ENCODE measurements at places on chromosomes 7 and 10.
A peak's percentile ranks its signal among the peaks of the same experiment; 100 is the strongest.

DNA sequence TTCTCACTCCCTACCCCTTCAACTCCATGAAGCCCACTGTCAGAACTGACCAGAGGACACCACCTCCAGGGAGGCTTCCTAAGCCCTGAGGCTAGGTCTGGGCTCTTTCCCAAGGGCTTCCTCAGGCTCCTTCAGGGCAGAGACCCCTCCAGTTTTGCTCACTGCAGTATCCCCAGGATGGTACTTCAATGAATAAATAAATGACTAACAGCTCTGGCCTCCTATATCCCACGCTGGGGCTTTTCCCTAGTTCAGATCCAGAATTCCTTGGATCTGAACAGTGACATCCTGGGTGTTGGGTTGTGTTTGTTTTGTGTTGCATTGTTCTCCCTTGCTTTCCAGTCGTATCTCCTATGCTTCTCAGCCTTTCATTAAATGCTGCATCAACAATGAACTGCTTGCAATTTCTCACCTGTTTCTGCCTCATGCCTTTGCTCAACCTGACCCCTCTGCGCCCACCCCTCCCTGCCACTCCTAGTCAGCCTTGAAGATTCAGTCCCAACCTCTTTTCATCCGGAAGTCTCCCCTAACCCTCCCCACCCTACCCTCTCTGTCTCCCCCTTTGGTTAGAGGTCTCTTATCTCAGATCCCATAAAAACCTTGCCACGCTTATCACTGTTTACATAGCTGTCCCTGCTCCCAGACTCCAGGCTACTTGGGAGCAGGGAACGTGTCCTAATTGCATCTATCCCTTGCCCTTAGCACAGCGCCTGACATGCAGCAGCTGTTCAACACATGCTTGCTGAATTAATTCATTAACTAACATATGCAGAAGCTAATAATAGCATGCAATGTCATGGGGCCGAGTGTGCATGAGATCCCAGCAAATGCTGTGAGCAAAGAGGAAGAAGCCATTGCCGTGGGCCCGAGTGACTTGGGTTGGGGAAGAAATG is 41.7 kb downstream of the PPP1R3C start:
- no peak for DNase-seq

GRCh38 chr7:95059842-95060313 is 152.5 kb downstream of the PPP1R9A start:
- no peak for DNase-seq

DNA sequence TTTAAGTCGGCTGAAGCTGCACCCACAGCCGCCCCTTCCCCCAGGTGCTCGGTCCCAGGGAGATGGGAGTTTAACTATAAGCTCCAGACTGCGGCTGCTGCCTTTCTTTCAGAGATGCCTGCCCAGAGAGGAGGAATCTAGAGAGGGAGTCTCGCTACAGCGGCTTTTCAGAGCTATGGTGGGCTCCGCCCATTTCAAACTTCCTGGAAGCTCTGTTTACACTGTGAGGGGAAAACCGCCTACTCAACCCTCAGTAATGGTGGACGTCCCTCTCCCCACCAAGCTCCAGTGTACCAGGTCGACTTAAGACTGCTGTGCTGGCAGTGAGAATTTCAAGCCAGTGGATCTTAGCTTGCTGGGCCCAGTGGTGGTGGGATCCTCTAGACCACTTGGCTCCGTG is 135.4 kb downstream of the CXCL12 start:
- DNase-seq: no peak

DNA sequence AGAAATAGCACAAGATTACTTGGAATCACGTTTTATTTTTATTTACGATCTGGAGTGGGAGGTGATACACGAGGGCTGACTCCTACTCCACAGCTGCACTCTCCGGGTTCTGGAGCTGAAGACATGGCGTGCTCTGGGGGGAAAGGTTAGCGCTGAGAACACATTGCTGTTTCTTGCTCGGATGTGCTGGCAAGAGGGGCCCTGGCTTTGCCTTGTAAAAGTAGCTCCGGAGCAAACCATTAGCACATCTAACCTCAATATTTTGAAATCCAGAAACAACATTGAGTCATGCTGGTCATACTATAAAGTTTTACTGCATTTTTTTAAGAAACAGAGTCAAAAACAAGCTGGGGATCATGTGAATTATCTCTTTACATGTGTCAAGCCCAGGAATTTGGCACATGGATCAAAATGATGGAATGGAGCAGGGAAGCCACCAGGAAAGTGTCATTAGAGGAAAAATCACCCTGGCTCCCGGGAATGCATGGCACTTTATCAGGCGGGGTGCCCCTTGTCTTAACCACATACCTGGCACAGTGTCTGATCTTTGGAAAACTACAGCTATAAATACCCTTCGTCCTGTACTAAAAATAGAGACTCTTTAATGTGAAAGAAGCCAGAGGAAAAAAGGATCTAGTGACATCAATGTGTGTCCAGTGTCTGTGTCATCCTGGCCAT is 31.6 kb upstream of the LYZL1 start:
- no peak for DNase-seq

DNA sequence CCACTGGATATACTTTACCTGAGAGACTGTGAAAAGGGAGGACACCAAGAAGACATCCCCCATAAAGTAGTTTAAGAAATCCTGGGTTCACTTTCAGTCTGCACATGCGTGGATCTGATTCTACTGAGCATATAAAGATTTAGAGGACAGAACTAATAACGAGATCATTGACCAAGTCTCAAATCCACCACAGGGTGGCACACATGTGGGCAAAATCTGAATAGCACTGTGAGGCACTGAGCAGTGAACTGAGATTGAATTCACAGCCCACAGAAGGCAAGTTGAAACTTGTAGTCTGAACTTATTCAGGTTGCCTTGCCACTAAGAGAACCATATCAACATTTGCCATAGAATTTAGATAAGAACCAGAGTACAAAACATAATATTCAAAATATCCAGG is 818.6 kb downstream of the GRID1 start:
- DNase-seq: no peak

DNA sequence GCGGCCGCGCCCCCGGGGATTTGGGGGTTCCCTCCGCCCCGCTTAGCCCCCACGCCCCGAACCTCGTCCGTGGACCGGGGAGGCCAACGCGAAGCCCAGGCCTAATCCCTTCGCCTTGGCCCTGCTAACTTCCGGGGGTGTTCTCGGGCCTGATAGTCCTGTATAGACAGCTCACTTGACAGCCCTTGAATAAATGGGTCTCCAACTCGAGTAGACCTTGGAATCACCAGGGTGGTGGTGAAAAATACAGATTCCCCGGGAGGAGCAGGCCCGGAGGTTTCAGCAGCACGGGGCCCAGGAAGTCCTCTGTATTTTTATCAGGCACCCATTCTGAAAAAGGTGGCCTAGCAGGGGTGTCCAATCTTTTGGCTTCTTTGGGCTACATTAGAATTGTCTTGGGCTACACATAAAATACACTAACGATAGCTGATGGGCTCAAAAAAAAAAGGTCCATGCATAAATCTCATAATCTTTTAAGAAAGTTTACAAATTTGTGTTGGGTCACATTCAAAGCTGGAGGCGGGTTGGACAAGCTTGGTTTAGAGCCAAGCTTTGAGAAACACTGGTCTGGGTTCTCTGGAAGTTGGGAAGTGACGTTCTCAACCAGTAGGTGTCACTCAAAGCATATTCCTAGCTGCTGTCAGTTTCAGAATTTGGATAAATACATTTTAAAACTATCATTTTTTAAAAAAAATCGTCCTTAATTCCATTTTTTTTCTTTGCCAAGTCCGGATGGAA is 221.7 kb downstream of the PHTF2 start:
- no peak for DNase-seq

DNA sequence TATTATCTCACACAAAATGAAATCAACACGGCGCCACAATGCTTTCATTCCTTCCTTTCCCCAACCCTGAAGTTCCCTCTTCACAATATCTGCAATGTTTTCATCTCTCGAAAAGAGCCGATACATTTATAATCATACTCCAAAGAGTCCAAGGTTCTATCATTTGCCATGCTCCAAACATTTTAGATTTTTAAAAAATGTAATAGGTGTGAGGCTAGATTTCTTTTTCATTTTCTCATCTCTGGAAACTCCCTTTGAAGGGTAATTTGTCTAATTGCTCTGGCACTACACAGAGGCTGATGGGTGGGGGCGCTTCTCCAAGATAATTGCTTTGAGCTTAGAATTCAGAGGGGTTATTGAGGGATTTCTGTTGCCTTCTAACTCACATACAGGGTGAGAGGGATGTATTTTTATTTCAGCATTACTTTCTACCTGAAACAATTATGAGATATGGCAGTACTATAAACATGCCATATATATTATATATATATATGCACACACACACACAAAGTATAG is 4.9 kb downstream of the DLX5 start:
- DNase-seq: no peak

DNA sequence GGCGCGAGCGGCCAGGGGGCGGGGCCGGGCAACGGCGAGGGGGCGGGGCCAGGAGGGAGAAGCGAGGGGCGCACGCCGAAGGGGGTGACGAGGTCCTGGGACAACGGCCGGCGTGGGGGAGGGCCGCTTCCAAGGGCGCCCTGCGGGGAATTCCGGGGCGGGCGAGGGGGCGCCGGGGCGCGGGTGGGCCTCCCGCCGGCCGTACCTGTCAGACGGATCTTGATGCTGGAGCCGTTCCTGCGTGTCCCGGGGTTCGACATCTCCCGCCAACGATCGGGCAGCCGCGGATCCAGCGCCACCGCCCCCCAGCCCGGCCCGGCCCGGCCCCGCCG is 421 bp downstream of the SMURF1 start:
- DNase-seq: no peak

GRCh38 chr10:29865700-29866355 is 193.6 kb downstream of the JCAD start:
- DNase-seq: no peak

DNA sequence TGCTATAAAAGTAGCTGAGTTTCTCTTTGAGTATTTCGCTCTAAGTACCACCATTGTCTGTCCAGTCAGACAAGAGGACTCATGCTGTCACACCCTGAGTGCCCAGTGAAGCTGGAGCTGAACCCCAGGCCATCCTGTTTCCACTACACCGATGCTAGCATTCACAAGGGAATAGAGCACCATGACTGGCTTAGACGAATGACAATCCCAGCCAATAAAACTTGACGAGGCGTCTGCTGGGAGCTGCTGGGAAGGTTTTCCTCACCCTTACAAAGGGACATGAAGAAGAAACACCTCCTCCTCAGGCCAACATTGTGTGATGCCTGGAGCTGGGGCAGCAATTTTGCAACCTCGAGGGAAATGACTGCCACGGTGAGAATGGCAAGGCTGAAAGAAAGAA is 17.5 kb upstream of the SLIT1 start:
- no peak for DNase-seq

DNA sequence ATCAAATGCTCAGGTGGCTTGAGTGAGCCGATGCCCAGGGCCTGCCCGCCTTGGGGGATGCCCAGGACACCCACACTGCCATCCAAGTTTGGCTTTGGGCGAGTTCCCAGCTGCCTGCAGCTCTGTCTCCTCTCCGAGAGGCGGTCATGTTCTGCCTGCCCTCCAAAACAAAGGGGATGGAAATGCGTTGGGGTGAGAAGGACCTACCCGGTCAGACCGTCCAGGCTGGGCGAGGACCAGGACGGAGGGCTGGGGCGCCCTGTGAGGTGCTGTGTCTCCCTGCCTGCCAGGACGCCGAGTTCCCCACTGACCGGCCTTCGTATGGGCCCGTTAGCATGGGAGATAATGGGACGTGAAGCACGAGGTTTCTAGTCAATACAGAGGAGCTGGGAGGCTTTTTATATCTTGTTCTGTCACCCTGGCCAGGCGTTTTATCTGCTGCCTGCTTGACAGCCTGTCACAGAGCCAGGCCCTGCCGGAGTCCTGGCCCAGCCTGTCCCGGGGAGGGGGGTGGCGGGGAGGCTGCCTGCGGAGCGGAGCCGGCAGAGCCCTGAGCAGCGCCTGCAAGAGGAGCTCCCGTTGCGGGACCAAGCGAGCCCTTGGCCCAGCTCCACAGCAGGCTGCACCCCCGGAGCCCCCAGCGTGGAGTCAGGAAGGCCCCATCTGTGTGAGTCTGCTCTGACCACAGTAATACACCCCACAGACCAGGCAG is 22.0 kb upstream of the ELFN1 start:
- DNase-seq: no peak

GRCh38 chr10:62594093-62594520 is 210.4 kb upstream of the ADO start:
- no peak for DNase-seq

DNA sequence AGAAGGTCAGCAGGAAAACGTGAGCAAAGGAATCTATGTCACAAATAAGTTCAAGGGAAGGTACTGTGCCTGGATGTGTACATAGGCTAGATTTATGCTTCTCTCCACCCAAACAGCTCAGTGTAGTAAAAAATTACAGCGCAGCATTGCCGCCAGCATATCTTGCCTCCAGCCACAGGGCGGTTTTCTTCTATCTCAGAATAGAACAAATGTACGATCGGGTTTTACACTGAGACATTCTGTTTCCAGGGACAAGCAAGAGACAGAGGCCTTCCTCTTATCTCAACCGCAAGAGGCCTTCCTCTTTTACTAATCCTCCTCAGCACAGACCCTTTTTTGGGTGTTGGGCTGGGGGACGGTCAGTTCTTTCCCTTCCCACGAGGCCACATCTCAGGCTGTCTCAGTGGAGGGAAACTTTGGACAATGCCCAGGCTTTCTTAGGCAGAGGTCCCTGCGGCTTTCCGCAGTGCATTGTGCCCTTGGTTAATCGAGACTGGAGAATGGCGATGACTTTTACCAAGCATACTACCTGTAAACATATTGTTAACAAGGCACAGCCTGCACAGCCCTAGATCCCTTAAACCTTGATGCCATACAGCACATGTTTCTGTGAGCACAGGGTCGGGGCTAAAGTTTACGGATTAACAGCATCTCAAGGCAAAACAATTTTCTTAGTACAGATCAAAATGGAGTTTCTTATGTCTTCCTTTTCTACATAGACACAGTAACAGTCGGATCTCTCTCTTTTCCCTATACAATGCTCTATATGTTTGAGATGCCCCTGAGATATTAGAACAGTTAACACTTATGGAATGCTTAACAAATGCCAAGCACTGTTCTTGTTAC is 11.6 kb upstream of the ABHD11 start:
- DNase-seq: no peak

- no peak for DNase-seq
These were observed 9.7 kb downstream of the TACR2 start for GRCh38 chr10:69406816-69407580.

GRCh38 chr7:157568770-157569584 is 232.2 kb downstream of the DNAJB6 start:
- DNase-seq: peak; percentile 38

GRCh38 chr7:155420116-155420515 is 37.8 kb upstream of the EN2 start:
- no peak for DNase-seq

DNA sequence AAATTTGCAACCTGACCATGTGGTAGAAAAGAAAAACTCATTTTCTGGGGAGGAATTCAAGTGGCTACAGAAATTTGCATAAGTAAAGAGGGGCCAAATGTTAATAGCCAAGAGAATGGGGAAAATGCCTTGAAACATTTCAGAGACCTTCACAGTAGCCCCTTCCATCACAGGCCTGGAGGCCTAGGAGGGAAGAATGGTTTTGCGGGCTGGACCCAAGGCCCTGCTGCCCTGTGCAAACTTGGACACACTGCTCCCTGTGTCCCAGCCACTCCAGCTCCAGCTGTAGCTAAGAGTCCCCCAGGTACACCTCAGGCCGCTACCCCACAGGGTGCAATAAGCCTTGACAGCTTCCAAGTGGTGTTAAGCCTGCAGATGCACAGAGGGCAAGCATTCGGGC is 16.4 kb upstream of the DNAH11 start:
- DNase-seq: no peak

GRCh38 chr10:11003679-11004078 is 14.0 kb upstream of the CELF2 start:
- no peak for DNase-seq

GRCh38 chr7:50688226-50688590 is 94.5 kb downstream of the GRB10 start:
- DNase-seq: no peak

- DNase-seq: no peak
These were observed 21.8 kb downstream of the SGMS1 start for GRCh38 chr10:50601974-50602373.
